ENCODE measurements at places on chromosomes 5 and 9. TPM values are rescaled to one million over a fixed set of nuclear protein-coding genes. Genes with fewer than 3 reads are reported as not detected.

DNA sequence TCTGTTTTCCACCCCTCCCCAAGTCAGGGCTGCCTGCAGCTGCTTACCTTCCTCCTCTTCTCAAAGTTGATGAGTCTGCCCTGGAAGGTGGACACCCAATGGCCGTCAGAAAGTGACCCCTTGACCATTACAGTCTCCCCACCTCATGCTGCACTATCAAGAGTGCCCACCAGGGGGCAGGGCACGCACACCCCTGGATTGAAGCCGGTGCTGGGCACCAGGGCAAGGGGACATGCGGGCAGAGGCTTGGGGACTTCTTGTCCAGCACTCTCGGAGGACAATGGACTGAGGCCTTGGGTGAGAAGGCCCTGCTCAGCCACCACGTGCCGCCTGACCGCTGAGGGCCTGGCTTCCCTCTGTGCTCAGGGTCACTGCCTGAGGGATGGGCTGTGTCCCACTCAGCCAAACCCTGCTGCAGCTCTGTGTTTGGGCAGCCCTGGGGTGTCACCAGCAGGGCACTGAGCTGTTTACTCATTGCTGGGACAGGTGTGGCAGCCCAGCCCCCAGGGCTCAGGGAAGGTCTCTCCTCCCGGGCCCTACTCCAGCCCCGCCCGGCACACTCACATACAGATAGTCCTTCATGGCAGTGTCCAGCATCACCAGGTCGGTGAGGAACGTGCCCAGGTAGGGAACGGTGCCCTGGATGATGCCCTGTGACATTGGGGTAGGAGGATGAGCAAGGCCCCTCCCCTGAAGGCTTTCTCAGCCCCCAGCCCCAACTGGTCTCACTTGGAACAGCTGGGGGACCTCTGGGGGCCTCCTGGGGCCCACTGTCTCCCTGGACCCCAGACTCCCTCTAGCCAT lies 17.7 kb downstream of the RALGDS start:
- DNase-seq = peak; percentile 71

DNA sequence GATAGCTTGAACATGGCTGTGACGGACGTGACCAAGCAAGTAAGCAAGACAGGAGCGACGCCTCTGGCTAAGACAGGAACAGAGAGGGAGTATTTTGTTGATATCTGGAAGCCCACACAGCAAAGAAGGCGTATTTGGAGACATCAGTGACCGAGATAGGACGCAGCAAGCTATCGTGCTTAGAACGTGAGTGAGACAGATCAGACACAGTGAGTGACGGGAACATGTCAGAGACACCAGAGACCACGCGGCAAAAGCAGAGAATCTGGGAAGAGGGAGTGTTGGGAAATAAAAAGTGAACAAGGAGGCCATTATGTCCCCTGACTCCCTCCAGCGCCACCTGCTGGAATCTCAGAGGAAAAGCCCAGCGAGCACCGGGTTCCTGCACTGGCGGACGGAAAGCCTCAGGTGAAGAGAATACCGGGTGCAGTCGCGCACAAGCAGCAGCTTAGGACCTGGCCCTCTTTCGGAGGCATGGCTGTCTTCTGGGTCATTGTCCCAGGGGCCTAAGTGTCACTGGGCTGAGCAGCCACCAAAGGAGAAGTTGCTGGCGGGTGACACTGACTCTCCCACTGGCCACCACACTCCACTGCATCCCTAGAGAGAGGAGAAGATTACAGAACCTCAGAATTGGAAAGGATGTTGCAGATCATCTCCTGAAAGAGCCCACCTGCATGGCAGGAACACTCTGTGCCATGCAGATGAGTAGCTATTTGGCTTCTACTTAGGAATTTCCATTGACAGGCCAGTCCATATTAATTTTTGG lies 99.1 kb downstream of the FBXO38 start:
- peak; percentile 65 for DNase-seq

GRCh38 chr5:132180134-132180745 lies 47.4 kb downstream of the P4HA2 start:
- DNase-seq = no peak

The FAM169A gene
- total RNA-seq = 7.9 TPM

The TEK gene
- total RNA-seq = not detected

The BICD2 gene
- total RNA-seq = 31.8 TPM

- no peak for DNase-seq
Measured at GRCh38 chr5:141420855-141421488, at the start of gene PCDHGA11. Gene PCDHGA11, plus strand, starts transcription at chr5:141421051. Its CDS starts 177 bp downstream, at chr5:141421228.

The CCIN gene
- total RNA-seq = not detected

- no peak for DNase-seq
Measured at GRCh38 chr5:92678640-92679039, 902.4 kb downstream of the NR2F1-AS1 start.

The CCNO gene
- total RNA-seq = not detected

GRCh38 chr5:76556511-76557221 lies 66.5 kb downstream of the F2RL2 start:
- no peak for DNase-seq

- peak; percentile 31 for DNase-seq
Measured at GRCh38 chr5:149036168-149036567, 26.7 kb downstream of the SH3TC2 start.

DNA sequence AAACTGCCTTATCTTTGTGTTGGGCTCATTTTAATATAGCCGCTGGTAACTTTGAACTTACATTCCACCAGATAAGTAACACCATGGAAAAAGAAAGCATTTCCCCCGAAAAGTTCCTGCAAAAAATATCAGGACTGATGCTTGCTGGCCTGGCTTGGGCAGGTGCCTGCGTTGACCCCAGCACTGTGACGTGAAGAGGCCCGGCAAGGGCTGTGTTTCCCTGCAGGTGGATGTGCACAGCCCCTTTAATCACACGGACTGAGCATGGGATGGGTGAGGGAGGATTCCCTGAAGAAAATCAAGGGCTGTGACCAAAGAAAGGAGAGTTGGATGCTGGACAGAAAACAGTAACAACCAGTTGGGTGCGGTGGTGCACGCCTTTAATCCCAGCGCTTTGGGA lies 138.2 kb downstream of the NSG2 start:
- DNase-seq = no peak

DNA sequence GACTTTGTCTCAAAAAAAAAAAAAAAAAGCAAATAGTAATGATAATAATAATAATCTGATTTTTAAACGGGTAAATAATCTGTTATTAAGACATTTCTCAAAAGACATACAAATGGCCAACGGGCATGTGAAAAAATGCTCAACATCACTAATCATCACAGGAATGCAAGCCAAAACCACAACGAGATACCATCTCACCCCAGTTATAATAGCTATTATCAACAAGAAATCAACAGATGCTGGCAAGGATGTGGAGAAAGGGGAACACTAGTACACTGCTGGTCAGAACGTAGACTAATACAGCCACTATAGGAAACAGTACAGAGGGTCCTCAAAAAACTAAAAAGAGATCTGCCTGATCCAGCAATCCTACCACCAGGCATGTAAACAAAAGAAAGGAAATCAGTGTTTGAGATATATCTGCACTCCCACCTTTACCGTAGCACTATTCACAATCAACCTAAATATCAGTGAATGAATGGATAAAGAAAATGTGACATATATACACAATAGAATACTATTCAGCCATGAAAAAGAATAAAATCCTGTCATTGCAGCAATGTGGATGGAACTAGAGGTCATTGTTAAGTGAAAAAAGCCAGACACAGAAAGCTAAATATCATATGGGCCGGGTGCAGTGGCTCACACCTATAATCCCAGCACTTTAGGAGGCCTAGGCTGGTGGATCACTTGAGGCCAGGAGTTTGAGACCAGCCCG lies 24.9 kb downstream of the VAV2 start:
- no peak for DNase-seq

- no peak for DNase-seq
Measured at GRCh38 chr5:65969539-65970393, 43.4 kb downstream of the ERBIN start.

GRCh38 chr5:62340392-62340791 lies 34.4 kb downstream of the KIF2A start:
- DNase-seq = no peak

DNA sequence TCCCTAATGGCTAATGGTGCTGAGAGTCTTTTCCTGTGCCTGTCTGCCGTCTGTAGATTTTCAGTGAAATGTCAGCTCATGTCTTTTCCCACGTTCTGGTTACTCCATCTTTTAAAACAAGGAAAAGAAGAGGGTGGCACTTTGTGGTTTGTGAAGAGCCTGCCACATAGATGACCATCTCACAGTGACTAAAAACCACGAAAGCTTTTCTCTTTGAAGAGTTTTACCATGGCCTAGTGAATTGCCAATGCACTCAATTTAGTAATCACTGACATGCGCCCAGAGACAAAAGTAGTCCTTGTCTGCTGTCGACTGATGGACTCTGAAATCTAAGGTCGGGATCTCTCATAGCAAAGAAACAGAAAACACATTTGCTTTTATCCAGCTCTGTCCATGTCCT lies 50.4 kb downstream of the SPATA31C2 start:
- DNase-seq = no peak

- DNase-seq = no peak
Measured at GRCh38 chr5:2251751-2252150, 369.0 kb upstream of the IRX4 start.

DNA sequence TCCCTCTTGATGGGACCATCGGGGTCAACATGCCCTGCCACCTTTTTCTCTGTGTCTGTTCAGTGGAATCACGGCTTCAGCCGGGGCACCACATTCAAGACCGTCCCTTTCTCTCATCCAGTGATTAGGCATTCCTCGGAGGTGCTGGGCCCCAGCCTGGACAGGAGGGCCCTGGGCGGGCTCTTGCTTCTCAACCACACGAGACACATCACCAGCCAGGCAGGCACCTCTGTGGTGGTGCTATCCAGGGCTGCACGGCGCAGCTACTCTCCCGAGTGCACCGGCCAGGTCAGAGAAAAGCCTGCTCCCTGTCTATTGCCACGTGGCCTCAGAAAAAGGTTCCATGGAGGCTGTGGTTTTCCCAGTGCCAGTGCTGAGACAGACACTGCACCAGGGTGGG lies 255.2 kb upstream of the IRX1 start:
- DNase-seq = no peak

- no peak for DNase-seq
Measured at GRCh38 chr5:123721675-123722276, 209.8 kb downstream of the CSNK1G3 start.

DNA sequence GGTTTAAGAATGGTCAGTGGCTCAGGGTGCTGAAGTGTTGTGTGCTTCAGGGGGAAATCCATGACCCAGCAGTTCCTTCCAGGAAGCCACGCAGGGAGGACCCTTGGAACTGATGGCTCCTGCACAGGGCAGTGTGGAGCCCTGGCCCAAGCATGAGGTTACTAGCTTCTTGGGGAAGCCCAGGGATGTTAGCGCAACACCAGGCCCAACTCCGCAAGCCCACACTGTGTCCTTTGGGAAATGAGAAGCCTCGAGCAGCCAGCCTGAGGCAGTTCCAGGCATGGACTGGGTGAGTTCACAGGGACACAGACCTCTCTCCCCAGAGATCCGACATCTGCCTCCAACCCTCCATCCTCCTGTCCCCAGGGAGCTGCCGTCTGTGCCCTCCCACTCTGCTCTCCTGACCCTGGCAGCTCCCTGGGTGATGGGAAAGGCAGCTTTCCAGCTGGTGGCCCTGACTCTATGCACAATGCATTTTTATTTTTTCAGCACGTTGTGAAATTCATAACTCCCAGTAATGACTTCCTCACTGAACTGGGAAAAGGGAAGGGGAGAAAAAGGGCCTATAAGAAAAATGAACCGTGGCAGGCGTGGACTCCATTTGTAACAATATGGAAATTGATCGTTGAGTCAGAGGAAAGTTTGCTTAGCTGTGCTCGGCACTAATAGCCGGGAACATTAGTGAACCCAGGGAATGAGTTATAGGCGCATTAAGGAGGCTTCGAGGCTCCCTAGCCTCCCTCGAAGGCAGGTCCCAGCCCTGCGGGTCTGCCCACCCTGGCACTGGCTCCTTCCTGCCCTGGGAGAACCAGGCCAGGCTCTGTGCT lies 34.1 kb downstream of the LMX1B start:
- no peak for DNase-seq

DNA sequence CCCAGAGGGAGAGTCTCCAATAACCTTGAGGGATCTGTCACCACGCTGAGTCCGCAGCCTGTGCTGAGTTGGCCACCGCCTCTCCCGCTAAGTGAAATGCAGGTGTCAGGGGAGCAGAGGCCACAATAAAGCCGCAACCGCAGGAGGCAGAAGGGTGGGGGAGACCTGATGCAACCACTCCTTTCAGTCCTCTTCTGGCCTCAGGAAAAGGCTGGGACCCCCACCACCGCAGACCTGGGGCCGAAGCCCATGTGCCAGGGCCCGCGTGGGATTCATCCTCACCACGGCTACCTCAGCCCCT lies 576 bp downstream of the MAP1B start:
- DNase-seq = no peak

The PRLR gene
- not detected for total RNA-seq

GRCh38 chr5:157308836-157309465 lies 43.0 kb downstream of the CYFIP2 start:
- DNase-seq = no peak

The TPPP gene
- 0.05 TPM for total RNA-seq

DNA sequence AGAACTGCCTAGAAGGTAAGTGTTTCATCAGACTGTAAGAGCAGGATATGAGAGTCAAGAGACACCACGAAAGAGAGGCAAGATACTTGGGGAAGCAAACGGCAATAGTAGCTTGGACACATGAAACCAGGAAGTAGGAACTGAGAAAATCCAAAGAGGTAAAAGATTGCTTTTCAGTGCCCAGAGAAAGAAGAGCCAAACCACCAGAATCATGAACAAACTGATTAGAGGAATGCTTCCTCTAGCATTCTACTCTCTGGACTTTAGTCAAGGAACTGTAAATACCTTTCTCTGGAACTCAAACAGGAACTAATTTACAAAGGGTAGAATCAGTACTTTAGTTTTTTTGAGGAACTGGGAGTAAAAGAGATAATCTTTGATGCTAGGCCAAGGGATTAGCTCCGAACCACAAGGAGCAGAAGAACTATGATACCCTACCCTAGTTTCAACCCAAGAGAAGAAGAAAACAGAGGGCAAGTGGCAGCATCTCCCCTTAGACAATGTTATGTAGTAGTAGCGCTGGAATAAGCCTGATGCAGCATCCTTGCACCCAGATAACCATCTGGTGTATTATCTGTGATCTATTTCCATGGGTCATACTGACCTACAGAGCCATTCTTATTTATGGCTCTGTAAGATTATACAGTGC lies 41.3 kb downstream of the EFCAB9 start:
- DNase-seq = no peak

GRCh38 chr5:153660919-153661318 lies 170.4 kb downstream of the GRIA1 start:
- no peak for DNase-seq

GRCh38 chr9:84804951-84805694 lies 135.6 kb downstream of the NTRK2 start:
- no peak for DNase-seq

DNA sequence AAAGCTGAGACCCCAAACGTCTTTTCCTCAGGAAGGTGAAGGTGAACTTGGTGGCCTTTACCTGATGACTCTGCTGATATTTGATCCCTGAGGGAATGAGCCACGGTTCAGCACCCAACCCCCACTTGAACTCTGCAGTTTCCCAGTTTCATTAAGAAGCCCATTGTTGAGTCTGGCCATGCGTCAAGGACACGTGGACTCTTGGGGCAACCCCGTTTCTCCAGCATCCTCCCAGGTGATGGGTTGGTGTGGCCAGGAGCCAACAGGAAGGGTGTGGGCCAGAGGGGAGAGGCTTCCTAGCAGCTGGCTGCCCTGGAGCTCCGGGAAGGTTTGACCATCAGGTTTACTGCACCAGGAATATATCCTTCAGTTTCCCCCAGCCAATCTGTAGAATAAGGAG lies 59.5 kb upstream of the GNE start:
- no peak for DNase-seq

Data from natural killer cell treated with Interleukin-12 subunit alpha and Interleukin-12 subunit beta and Interleukin-15 and Interleukin-18, amount 100 ng/mL, for 72 hours (primary cell).